Kidney (tissue), 22 donors: ENCODE measurements at places on chromosomes 3 and 15. TPM values are rescaled to one million over a fixed set of nuclear protein-coding genes. Genes with fewer than 3 reads are reported as not detected.

The TERC gene
- total RNA-seq: 2.1 TPM

The NEK10 gene
- 4.1 TPM for total RNA-seq

- no peak for DNase-seq
Measured at GRCh38 chr15:65532738-65533051, 2.4 kb downstream of the HACD3 start.

DNA sequence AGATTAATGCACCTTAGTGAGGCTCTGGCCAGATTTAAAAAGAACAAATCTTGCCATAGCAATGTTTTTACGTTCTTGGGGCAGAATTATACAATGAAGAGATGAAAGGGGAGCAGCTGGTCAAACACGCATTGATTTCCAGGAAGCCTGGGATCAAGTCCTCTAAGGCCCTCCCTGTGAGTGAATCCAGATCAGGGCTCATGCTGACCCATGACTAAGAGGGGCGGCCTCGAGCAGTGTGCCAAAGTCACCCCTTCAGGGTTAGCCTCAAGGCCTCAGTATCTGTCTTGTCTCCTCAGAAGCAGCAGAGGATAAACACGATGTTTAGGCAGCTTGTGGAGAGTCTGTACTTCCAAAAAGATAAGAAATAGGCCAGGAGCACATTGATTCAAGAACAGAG, 9.3 kb upstream of the RBP1 start:
- DNase-seq: no peak

- DNase-seq: no peak
Measured at GRCh38 chr15:71669688-71670087, 140.7 kb upstream of the NR2E3 start.
